ENCODE measurements at places on chromosomes 16 and 17.

DNA sequence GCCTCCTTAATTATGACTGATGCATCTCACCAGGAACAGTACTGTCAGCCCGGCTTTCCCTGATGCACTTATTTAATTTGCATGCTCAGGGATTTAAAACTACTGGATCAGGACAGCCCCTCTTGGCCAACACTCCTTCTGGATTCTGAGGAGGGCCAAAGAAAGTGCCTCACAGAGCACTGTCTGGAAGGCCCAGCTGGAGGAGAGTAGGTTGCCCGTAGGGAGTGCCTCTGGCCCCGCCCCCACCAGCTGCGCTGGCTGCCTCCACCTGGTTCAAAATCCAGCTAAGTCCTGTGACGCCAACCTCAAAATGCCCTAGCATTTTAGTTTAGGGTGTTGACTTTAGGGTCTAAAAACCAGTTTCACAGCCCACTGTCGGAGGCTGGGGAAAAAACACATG, 49.4 kb upstream of the SREBF1 start:
- no peak for DNase-seq

GRCh38 chr17:50778471-50778870, 11.2 kb upstream of the ANKRD40CL start:
- DNase-seq: no peak

DNA sequence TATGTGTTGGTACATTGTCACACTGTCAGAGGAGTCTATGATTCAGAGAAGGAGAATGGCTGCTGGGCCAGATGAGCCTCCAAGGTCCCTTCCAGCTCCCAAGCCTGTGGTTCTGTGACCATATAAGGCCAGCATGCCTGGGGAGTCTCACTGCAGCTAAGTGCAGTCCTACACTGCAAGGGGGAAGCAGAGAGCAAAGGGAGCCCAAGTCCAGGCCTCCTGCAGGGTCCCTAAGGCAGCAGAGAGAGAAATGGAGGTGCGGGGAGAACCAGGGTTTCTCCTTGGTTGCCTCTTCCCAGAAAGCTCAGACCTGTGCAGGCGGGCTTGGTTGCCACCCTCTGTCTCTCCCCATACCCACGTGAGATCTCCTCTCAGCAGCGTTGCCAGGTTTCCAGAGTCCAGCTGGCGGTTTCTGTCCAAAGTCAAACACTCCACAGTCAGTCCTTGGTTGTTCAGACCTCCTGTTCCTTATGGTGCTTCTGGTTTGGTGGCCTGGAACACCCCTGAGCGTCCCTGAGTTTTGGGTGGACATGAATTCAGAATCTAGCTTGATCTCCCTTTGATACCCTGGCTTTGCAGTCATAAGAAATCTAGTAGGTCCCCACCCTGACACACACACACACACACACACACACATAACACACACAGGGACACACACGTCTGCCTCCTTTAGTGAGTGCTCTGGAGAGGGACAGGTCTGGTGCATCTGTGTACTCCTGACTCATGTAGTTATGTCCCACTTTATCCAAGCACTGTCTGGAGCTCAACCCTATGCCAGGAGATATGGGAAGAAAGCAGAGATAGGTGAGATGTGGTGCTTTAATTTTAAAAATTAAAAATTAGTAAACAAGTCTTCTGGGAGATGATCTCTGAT, 78.8 kb downstream of the GNAO1 start:
- no peak for DNase-seq

DNA sequence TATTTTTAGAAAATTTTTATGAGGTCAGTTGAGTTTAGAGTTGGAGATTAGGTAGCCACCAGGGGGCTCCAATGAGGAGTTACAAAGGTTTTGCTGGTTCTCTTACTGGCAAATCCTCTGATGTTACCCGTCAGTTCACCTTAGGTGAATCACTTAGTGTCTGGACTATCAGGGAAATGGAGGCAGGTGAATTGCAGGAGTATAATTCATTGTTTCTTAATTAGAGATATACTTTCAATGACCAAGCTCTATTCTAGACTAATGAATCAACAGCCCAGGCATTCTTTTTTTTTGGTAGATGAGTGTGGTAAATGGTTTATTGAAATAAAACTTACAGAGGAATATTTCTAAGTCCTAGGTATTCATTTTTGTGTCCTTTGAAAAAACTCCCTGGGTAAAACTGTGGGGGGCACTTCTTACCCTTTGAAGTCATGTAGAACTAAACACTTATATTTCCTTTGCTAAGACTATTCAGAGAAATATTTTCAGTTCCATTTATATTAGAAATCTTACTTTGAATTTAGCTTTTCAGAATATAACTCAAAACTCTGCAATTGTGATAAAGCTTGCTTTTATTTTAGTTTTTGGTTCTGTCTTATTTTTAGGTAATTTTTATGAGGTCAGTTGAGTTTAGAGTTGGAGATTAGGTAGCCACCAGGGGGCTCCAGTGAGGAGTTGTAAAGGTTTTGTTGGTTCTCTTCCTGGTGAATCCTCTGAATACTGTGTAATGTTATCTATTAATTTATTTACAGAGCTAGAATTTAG, 17.7 kb downstream of the PSMD11 start:
- DNase-seq: peak; percentile 31

GRCh38 chr16:9139965-9140364, 48.5 kb downstream of the HAPSTR1 start:
- DNase-seq: no peak

- no peak for DNase-seq
Observed at GRCh38 chr16:47886139-47886538, 269.7 kb downstream of the ABCC12 start.

DNA sequence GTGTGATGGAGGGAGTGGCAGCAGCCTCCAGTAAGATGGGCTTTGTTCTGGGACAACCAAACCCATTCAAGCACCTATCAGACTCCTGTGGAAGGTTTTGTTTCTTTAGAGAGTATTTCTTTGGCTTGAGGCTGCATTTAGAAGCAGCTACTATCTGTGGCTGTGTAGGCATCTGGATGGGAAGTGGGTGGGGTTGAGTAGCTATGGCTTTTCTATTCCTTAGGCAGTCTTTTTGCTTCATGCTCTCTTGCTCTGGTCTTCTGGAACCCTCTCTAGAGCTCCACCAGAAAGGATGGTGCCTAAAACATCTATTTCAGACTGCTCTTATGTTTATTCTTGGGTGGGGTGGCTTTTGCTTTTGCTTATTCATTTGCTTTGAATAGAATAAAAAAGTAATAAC, 19.9 kb downstream of the TNRC6A start:
- no peak for DNase-seq

- no peak for DNase-seq
Observed at GRCh38 chr17:80591788-80592187, 47.1 kb downstream of the RPTOR start.

- DNase-seq: no peak
Observed at GRCh38 chr17:73522107-73522506, 122.1 kb downstream of the SDK2 start.

DNA sequence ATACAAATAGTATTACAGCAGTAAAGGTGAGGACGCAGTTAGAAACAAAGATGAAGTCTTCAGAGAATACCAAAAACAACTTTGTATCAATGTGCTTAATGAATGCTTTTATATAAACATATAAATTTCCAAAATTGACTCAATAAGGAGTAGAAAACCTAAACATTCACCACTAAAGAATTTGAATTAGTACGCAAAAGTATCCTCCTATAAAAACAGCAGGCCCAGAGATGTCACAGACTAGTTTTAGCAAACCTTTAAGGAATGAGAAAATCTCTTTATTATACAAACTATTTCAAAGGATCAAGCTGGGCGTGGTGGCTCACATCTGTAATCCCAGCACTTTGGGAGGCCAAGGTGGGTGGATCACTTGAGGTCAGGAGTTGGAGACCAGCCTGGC, 86.2 kb downstream of the OR1D5 start:
- no peak for DNase-seq

GRCh38 chr17:41657936-41658335, 30.7 kb upstream of the EIF1 start:
- DNase-seq: no peak

DNA sequence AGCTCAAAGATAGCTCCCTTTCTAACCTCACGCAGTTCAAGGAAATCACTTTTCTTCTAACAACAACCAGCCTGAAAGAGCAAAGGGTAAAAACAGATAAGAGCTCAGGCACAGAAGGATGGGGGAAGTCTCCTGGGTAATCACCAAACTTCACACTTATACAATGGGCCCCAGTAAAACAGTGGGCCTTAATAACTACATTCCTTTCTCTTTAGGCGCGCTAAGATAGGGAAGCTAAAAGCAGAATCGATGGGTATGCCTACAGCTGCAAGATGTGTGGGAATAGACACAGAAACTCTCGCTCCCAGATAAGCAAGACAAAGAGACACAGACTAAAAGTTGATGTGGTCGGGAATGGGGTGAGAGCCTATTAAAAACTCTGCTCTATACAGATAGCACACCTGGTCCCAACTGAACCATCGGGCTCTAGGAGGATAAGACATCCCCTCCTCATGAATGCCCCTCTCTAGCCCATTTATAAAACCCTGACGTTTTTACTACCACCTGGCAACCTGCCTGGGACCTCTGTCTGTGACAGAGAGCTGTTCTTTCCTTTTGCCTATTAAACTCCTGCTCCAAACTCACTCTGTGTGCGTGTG, 826 bp downstream of the LYZL6 start:
- no peak for DNase-seq

- no peak for DNase-seq
Observed at GRCh38 chr17:80028030-80028429, 7.6 kb downstream of the TBC1D16 start.

- DNase-seq: no peak
Observed at GRCh38 chr17:79706931-79707850, 23.6 kb upstream of the ENPP7 start.

GRCh38 chr16:59635674-59636073, 901.6 kb upstream of the GOT2 start:
- no peak for DNase-seq

GRCh38 chr16:12062343-12063003, 85.9 kb downstream of the SNX29 start:
- no peak for DNase-seq

DNA sequence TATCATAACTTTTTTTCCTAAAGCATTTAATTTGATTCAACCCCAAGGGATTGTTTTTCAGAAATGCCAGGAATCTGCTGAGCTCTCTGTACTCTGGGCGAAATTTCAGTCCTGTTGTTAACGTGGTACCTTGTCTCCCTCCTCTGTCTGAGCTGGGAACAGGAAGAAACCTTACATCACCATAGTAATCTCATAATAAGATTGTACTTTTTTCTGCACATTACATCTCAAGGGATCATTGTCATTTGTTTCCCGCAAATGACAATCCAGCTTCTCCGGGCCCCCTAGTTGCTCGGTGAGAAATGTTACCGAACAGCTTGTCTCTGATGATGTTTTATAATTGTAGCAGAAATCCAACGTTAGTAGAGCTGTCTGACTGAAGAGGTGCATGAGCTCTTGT, 152.7 kb upstream of the ERCC4 start:
- DNase-seq: no peak

GRCh38 chr17:55842405-55843158, 91.7 kb downstream of the PCTP start:
- no peak for DNase-seq

- no peak for DNase-seq
Observed at GRCh38 chr17:44115585-44116415, 7.6 kb downstream of the HDAC5 start.

DNA sequence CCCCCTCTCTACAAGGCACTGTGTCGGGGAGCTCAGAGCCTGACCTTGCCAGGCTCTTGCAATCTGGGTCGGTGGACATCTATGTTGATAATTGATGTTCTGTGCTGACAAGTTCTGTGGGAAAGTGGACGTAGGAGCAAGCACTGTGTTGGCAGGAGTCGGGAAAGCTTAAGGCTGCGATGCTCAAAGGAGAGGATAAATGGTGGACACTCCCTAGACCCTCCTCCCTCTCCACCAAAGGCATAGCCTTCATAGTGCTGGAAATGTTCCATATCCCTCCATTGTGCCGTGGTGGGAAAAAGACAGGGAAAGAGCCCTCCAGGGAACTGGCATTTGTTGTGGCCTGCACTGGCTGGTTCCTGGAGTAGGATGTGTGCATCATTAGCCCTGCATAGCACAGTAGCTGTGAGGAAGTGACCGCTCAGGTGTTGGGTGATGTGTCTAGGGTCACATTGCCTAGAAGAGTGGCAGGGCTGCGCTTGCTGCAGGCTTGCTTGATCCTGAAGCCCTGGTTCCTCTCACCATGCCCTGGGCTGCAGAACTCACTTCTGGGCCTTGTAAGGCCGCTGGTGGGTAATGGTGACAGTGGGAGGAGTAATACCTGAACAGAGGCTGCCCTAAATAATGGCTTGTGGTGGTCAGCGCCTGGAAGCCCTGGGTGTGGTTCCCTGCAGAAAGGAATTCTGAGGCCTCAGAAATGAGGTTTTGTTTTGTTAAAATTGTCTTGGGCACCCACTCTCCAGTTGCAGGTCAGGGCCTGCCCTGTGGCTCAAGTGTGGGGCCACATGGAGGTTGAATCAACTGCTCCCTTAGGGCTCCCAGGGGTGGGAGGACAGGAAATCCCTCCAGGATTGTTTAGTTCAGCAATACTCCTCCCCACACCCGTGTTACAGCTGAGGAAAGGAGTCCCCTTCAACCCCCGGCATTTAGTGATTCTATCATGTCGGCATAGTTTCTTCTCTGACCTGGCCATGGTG, 62.6 kb downstream of the KSR1 start:
- DNase-seq: no peak

DNA sequence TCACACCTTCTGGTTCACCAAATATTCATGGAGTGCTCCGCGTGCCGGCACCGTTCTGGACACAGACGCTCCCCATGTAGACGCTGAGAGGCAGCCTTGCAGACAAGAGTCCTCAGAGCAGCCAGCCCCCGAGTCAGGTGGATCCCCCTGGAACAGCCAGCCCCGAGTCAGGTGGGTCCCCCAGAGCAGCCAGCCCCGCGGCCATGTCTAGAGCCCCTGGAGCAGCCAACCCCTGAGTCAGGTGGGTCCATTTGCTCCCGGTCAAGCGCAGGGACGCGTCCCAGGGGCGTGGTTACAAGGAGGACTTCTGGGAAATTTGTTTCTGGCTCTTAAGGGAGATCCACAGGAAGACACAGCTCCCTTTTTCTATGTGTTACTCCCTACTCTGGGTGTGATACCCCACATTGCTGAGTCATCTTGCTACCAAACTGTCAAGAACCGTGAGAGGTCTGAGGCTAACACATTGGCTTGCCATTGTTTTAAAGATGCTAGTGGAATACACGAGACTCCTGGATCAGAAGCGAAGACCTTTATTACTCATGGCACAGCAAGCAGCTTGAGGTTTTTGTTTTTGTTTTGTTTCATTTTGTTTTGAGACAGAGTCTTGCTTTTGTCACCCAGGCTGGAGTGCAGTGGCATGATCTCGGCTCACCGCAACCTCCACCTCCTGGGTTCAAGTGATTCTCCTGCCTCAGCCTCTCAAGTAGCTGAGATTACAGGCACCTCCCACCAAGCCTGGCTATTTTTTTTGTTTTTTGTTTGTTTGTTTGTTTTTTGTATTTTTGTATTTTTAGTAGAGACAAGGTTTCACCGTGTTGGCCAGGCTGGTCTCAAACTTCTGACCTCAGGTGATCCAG, 43.3 kb upstream of the CBFA2T3 start:
- peak; percentile 67 for DNase-seq

GRCh38 chr16:26993963-26994362, 72.8 kb upstream of the C16orf82 start:
- no peak for DNase-seq
